Dorsolateral prefrontal cortex (tissue), 122 donors: ENCODE measurements at places on chromosomes 5 and 9. TPM values are rescaled to one million over a fixed set of nuclear protein-coding genes. Genes with fewer than 3 reads are reported as not detected.

The PLEKHG4B gene
- total RNA-seq, result 0.10 TPM

The TMEM215 gene
- 0.75 TPM for total RNA-seq

The CDKN2B gene
- total RNA-seq, result 2.7 TPM

The SPATA31A3 gene
- not detected for total RNA-seq

The LRRC19 gene
- total RNA-seq, result not detected

The TRIO gene
- total RNA-seq, result 227 TPM

The AJM1 gene
- total RNA-seq, result 43.3 TPM

DNA sequence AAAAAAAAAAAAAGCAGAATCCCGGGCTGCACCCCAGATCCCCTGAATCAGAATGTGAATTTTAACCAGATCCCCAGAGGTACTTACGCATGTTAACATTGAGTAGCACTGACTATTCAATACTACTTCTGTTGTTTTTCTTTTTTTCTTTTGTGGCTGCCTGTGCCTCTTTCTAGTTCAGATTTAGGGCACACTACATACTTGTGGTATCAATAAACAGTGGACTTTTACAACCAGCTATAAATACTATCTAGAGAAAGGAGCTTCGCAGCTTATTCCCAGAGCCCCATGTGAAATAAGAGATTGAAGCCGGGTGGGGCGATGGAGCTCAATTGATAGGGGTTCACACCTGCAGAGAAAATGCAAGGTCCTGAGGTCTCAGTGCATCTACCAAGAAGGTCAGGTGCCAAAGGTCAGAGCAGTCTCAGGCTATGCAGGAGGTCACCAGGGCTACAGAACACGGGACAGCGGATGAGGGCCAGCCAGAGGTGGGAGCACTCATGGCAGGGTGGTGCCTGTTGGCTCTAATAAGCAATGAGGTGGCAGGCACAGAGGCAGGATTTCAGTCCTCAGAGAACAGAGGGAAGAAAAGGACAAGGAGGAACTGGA lies 22.3 kb downstream of the WWC1 start:
- DNase-seq, result no peak

DNA sequence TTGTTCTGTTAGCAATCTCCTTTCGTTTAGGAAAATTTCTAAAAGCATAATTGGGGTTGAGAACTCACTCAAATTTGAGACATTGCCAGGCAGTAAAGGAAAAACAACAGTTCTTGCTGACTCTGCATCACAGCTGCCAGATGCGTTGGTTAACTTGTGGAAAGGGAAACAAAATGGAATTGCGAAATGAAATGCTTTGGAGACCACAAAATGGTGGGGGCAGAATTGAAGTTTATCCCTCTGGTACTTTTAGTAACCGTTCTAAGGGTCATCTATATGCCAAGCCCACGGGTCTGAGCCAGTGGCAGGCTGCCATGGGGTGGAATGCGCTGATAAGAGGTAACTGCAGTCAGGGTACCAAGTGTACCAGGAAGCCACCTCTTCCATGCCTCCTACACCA lies 28.6 kb upstream of the SELENOP start:
- DNase-seq, result no peak

DNA sequence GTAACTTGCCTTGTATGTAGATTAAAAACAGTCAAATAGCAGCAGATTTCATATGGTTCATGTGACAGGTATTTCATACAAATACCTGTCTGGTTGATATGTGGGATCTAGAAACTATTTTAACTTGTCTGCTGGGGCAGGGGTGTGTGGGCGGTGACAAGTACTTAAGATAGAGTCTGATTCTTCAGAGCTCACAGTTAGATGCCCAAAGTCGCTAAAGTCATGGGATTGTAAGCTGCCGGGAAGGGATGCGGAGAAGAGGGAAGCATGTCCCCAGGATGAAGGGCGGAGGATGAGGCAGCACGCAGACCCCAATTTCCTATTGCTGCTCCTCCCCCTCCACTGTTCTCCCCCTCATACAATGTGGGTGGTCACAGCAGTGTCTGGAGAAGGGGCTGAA lies 13.3 kb downstream of the ANXA6 start:
- DNase-seq, result no peak

DNA sequence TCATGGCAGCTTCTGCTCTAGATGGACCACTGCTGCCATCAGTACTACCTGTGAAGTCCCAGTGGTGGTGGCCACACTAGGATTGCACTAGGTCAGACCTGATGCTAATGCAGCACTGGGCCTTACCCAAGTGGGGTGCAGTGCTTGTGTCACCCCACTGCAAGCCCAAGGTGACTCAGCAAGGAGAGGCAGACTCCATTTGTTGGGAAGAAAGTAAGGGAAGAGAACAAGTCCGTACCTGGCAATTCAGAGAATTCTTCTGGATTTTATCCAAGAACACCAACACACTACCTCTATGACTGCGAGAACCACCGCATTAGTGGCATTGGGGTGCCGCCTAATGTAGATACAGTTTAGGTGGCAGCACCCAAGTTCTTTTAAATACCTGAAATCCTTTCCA lies 34.0 kb upstream of the TYRP1 start:
- no peak for DNase-seq

DNA sequence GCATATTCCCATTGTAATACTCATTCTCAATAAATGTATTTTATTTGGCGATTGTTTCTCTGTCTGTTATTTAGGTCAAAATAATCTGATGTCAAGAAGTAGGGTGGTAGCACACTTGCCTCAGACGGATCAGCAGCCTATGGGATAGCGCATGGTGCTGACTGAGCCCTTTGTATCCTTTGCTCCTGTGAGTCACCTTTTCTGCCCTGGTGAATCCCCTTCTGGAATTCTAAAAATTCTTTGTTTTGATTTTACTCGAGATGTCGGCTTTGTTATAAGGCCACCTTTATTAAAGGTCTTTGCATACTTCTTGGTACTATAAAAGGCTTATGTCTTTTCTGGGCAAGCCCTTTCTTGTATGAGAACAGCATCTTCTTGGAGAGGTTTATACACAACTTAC lies 1187.8 kb downstream of the CDH9 start:
- no peak for DNase-seq

- DNase-seq, result no peak
Observed at GRCh38 chr5:77305956-77306355, 95.5 kb downstream of the PDE8B start.

DNA sequence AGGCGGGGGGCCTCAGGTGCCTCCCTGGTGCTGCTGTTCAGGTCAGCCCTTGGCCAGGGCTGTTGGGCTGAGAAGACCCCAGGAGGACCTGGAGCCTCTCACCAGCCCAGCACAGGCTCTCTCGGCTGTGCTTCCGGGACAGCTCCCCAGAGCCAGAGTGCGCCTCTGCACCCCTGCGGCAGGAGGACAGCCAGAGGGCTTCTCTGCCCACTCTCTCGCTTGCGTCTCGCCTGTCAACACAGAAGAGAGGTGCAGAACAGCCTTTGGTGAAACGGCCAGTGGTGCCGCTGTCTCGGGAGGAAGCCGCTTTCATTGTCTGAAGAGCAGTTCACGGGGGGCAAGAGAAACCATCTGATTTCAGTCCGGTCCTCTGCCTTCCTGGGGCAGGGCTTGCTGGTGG lies 3.8 kb upstream of the NACC2 start:
- DNase-seq, result no peak

- no peak for DNase-seq
Observed at GRCh38 chr5:106699198-106699597, 971.5 kb downstream of the EFNA5 start.

DNA sequence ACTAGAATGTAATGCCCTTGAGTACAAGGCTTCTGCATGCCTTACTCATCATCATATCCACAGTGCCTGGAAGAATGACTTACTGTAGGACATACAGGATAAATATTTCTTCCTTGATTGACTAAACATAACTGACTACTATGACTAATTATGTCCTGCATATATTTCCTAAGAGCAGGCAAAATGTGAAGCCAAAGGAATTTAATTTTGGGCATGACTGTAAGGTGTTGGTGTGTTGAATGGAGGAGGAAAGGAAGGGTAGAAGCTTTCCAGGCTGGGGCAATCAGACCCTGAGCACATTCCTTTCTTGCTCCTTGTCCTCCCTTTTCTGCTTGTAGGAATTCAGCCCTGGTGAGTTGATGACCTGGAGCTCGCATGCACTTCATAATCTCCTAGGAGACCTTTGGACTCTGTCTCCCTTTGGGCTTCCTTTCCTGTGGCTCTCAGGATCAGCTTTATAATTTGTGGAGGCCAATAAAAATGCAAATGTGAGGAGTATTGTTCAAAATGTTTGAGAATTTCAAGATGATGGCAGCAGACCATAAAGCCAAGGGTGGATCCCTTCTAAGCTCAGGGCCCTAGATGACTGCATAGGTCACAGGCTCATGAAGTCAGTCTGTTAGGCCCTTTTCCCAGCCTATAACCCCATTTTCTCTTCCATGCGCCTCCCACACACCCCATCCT lies 174.0 kb downstream of the HMHB1 start:
- no peak for DNase-seq

DNA sequence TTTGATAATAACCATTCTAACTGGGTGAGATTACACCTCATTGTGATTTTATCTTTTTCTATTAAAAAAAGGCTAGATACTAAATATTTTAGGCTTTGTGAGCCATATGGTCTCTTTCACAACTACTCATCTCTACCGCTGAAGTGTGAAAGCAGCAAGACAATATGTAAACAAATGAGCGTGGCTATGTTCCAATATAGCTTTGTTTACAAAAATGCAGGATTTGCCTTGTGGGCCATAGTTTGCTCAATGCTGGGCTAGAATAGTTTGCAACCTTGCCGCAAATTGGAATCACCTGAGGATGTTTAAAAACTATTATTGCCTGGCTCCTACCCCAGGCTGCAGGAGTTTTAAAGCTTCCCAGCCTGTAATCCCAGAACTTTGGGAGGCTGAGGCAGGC lies 10.2 kb upstream of the GPR150 start:
- no peak for DNase-seq

DNA sequence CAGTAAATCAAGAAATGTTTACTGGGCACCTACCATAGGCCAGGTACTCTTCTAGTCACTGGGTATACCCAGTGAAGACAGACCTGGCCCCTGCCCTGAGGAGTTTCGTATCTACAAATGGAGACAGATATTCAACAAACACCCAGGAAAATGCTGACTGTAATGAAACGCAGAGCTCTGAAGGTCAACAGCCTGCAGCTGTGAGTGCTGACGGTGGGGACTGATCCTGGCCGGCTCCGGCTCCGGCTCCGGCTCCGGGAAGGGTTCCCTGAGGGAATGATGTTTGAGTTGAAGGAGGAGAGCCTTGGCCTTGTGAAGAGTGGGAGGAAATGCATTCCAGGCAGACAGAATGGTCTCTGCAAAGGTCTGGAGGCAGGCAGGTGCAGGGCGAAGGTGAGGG lies 23.1 kb downstream of the FGFR4 start:
- DNase-seq, result no peak

- no peak for DNase-seq
Observed at GRCh38 chr9:31839273-31839672, 545.2 kb upstream of the ACO1 start.

- no peak for DNase-seq
Observed at GRCh38 chr9:9790216-9790872, 822.5 kb downstream of the PTPRD start.

- DNase-seq, result no peak
Observed at GRCh38 chr5:71769287-71769686, 50.2 kb downstream of the CARTPT start.

DNA sequence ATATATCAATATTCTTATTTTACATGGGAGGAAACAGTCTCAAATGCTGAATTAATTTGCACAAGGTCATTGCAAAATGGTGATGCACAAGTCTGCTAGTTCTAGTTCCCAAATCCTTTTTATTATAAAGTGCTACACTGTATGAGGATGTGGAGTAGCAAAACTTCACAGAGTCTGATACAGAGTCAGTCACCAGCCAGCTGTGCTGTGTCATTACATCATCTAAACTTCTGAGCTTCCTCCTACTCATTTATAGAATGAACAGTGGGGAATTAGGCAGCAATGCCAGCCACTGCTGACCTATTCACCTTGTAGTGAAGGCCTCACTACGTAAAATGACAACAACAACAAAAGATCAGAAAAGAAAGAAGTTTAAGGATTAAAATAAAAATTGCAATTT lies 357.8 kb downstream of the TMEM167A start:
- no peak for DNase-seq

- DNase-seq, result no peak
Observed at GRCh38 chr5:14223372-14223771, 80.2 kb downstream of the TRIO start.

- no peak for DNase-seq
Observed at GRCh38 chr5:78930721-78931120, 54.4 kb downstream of the ARSB start.

GRCh38 chr5:150538007-150538917 lies 30.3 kb downstream of the NDST1 start:
- DNase-seq, result no peak
